ENCODE measurements at places on chromosomes 12 and 14.

- no peak for DNase-seq
These were observed 108.5 kb downstream of the SLC38A1 start for GRCh38 chr12:46160101-46160980.

DNA sequence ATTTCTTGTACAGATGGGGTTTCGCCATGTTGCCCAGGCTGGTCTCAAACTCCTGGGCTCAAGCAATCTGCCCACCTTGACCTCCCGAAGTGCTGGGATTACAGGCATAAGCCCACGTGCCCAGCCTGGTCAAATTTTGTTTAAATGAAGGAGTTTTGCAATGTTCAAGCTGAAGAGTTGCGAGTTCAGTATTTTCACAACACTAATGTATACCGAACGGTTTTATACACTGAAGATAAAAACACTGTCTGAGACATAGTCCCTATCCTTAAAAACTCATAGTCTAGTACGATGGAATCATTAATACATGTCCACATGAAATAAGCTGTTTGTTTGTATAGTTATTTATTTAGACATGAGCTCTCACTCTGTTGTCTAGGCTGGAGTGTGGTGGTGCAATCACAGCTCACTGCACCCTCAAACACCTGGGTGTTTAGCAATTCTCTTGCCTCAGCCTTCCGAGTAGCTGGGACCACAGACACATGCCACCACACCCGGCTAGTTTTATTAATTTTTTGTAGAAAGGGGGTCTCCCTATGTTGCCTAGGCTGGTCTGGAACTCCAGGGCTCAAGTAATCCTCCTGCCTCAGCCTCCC is 15.4 kb downstream of the TRAPPC6B start:
- DNase-seq = no peak

DNA sequence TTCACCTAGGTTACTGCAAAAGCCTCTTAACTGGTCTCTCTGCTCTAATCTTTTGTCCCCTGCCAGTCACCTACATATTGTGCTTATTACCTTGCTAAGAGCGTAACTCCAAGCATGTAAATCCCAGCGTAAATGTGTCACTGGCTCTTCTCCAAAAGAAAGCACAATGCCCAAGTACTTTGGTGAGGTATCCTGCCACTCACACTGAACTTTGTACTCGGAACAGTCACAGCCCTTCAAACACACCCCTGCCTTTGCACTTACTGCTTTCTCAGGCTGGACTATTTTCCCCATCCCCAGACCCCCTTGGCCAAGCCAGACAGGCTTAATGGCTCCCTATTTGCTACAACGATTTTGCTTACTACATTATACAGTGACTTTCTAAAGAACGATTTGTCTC is 31.7 kb downstream of the GALNT4 start:
- no peak for DNase-seq

DNA sequence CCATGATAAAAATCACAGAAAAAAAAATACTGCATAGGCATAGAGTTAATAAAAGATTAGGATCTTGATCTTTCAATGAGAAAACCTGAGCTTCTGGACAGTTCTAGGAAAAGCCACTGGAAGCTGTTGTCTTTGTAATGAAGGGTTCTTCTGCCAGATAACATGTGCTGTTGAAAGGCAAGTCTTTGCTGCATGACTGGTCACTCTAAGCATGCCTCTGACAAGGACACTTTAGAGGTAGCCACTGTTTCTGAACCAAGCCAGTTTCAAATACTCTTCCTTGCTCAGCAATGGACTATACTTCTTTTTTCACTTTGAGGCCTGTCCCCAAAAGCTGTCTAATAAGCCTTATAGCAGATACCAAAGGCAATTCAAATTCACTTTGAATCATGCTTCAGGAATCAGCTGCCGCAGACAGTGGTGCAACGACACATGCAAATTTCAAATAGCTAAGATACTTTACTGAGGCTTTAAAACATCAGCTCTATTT is 70.2 kb downstream of the BTG1 start:
- DNase-seq = no peak

- DNase-seq = no peak
These were observed 40.1 kb upstream of the AMN start for GRCh38 chr14:102882226-102882906.

GRCh38 chr14:74671789-74672188 is 41.1 kb downstream of the AREL1 start:
- DNase-seq = no peak

GRCh38 chr12:63916561-63917476 is 72.3 kb downstream of the SRGAP1 start:
- DNase-seq = no peak

GRCh38 chr14:29851397-29851796 is 76.2 kb downstream of the PRKD1 start:
- no peak for DNase-seq

- DNase-seq = no peak
These were observed 14.8 kb downstream of the KMT5A start for GRCh38 chr12:123398550-123399254.

DNA sequence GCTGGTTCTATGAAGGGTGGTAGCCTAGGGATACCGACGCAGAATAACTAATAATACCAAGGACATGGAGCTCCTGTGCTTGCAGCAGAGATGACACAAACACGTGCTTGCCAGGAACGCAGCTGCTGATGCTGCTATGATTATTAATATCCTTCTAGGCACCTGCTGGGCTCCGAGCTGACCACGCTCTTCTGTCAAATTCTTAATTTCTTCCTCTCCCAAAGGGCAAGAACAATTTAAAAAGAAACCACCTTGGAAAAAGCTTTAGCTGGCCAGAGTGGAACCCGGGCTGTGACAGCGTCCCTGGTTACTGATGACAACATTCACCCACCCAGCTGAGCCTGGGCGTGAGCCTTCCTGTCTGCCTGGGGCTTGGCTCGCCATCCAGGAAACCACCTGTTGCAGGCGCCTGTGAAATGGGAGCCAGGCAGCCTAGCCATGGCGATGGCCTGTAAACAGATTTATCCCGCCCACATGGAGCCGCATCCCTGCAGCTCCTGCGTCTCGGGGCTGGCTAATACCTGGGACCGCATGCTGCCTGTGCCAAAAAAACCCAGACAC is 28.8 kb downstream of the CLMN start:
- DNase-seq = no peak

- DNase-seq = no peak
These were observed 36.0 kb upstream of the PPP4R3A start for GRCh38 chr14:91545946-91546716.

- no peak for DNase-seq
These were observed 1.3 kb downstream of the DYRK4 start for GRCh38 chr12:4563336-4563735.

- DNase-seq = no peak
These were observed 16.1 kb upstream of the NUAK1 start for GRCh38 chr12:106154751-106155273.

- DNase-seq = no peak
These were observed 81.2 kb downstream of the SPPL3 start for GRCh38 chr12:120822832-120823503.

DNA sequence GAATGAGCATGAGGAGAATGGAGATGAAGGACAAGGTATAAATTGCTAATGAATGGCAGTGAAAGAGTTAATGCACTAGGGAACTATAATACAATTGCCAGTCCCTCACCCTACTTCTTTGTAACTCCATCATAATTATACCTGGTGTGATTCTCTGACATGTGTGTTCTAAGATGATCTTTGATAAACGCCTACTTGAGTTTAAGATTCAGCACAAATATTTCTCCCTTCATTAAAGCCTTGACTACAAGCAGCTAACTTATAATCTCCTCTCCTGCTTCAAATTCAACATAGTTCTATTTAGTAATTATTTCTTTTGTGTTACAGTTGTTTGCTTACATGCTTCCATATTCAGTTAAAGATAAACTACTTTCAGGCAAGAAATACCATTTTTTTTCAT is 9.7 kb upstream of the CLEC2A start:
- DNase-seq = no peak

- DNase-seq = no peak
These were observed 131.8 kb downstream of the NEDD1 start for GRCh38 chr12:97038834-97039233.

DNA sequence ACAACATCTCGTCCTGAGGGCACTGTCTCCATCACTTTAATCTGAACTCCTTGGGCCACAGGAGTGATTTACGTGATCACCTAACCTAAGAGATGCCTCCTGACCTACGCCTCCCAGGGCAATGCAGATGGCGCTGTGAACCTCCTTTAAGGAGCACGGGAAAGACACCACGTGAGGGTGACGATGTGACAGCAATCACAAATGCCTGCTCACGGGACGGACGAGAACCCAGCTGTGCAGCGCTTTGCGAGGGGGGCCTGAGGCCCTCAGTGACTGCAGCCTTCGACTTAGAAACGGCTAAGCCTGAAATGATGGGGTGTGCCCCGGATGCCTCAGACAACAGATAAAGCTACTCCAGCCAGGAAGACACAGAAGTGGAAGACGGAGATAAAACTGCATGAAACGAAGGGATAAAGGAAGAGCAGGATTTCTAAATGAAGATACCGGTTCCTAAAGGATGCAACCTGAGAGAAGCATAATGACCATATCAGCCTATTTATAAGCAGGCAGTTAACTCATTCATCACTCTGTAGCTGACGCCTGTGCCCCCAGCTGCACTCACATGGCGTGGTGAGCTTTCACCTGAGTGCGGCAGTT is 13.9 kb upstream of the GOLGA3 start:
- DNase-seq = no peak

- no peak for DNase-seq
These were observed 9.4 kb upstream of the GAS2L3 start for GRCh38 chr12:100564090-100564489.

DNA sequence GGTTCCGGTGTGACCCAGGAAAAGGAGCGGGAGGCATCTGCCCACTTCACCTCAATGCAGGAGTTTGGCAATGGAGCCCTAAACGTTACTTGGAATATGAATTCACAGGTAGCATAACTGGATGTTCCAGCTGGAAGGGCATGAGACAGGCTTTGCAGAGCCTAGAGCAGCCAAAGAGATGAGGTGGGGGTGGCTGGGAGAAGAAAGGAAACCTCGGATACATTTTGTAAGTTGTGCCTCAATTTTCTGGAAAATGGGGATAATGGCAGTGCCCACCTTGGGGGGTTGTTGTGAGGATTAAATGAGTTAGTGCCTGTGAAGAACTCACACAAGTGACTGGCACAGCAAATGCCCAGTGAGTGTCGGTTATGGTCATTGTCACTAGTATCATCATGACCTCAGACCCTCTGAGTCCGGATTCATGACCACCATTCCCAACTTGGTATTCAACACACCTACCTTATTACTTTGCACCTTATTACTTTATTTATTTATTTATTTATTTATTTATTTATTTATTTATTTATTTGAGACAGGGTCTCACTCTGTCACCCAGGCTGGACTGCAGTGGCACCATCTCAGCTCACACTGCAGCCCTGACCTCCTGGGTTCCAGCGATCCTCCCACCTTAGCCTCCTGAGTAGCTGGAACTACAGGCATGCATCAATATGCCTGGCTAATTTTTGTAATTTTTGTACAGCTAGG is 56.0 kb downstream of the CLMN start:
- no peak for DNase-seq

- no peak for DNase-seq
These were observed 2.5 kb upstream of the CCND2 start for GRCh38 chr12:4270831-4271716.

DNA sequence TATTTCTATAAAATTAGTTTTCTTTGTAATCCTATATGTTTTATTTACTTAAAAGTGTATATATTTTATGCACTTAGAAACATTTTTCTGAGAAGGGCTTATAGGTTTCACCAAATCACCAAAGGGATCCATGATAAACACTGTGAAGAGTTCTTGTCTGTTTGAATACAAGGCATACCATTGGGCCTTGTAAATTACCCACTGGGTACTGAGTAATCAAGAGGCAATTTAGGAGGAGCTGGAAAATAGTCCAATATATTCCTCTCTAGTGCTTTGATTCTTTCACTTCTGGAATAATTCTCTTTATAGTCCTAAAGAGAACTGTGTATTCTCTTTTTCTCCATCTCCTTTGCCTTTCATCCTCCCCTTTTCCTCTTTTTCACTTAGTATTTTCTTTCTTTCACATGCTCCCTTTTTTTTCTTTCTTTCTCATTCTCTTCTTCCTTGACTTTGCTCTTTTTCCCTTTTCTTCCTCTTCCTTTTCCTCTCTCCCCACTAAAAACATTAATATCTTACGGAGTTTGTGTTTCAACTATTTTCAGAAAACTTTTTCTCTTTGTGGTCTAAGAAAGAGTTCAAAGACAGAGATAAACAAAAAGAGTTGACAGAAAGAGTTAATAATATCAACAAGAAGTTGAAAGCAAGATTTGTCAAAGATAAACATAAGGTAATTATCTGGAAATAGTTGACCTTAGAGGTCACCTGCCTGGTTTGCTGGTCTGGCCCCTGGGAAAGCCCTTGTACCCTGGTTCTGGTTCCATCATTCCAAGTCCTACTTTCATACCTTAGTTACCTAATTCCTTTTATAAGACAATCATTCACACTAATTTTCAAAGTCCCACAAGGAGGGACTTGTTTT is 435.3 kb downstream of the RAD51B start:
- no peak for DNase-seq

- DNase-seq = no peak
These were observed at the start of gene MORN3 for GRCh38 chr12:121669521-121669900. TSS of gene MORN3 (minus strand) at chr12:121669654. CDS start at chr12:121669483, 171 bp downstream.

DNA sequence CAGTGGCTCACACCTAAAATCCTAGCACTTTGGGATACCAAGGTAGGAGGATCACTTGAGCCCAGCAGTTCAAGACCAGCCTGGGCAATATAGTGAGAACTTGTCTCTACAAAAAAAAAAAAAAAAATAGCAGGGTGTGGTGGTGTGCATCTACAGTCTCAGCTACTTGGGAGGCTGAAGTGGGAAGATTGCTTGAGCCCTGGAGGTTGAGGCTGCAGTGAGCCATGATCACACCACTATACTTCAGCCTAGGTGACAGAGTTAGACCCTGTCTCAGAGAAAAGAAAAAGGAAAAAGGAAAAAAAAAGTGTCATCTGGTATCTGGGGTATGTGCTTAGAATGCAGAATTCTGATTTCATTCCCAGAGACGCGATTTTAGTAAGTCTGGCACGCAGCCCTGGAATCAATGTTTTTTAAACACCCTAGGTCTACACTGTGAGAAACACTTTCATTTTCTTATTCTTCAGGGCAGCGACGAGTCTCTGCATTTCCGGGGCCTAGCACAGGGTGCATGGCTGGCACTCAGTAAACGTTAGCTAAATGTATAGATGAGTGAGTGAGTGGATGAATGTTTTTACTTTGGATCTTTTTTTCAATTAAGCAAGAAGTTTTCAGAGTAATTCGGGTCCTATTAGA is 243.8 kb upstream of the PWP1 start:
- DNase-seq = no peak

- DNase-seq = no peak
These were observed 187.1 kb downstream of the TSPAN9 start for GRCh38 chr12:3263939-3264922.
